CD4-positive, alpha-beta T cell treated with Interferon alpha-2 for 1 hour (primary cell): ENCODE measurements at places on chromosomes 2 and 18.
A peak's percentile ranks its signal among the peaks of the same experiment; 100 is the strongest.

GRCh38 chr2:46381263-46381849 lies 84.1 kb downstream of the EPAS1 start:
- no peak for DNase-seq

DNA sequence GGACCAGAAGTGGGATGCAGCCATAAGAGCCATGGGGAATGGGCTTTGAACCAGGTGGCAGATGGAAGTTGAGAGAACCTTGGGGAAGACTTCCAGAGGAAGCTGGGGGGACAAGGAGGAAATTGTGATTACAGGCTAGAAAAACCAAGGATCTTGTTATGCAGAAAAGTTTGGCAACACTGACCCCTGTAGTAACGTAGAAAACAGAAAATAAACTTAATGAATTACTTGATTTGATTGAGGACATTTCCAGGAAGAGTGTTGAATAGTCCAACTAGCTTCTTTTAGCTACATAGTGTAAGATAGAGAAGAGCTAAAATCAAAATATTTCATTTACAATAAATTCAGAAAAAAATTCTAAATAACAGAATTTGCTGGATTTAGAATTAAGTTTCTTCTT lies 91.9 kb upstream of the GPC1 start:
- no peak for DNase-seq

DNA sequence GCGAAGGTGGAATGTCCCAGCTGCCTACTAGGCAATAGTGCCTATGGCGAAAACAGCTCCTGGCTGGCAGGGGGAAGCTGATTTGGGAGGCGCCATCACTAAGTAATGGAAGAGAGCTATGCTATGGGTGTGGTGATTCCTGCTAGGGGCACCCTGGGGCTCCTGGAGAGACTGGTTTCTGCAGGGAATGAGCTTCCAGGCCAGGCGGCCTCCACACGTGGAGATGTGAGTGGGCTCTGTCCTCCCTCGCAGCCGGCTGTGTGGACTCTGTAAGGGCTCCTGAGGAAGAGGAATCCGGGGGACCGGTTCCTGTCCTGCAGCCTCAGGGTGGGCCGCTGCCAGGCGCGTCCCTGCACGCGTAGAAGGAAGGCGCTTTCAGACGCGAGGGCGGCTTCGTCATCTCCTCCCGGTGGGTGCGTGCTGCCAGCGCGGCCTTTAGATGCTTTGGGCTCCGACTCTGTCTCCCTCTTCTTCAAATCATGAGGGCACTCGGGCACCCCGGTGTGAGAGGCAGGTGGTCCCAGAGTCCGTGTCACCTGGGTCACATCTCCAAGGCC lies 55.5 kb upstream of the ANKRD62 start:
- no peak for DNase-seq

DNA sequence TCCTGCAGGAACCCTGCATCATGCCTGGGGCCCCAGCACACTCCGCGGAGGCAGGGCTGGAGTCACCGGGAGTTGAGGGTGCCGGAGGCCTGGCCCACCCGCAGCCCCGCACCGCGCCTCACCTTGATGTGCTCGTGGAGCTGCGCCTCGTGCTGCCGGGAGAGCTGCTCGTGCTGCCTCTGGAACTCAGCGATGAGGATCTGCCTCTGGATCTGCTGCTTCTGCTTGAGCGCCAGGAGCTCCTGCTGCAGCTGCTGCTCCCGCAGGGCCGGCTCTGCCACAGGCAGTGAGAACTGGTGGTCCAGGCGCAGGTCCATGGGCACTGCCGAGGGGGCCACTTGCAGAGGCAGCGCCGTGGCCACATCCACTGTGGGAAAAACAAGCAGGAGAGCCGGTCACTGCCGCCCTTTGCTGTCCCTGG lies 211.1 kb downstream of the HDAC4 start:
- no peak for DNase-seq

DNA sequence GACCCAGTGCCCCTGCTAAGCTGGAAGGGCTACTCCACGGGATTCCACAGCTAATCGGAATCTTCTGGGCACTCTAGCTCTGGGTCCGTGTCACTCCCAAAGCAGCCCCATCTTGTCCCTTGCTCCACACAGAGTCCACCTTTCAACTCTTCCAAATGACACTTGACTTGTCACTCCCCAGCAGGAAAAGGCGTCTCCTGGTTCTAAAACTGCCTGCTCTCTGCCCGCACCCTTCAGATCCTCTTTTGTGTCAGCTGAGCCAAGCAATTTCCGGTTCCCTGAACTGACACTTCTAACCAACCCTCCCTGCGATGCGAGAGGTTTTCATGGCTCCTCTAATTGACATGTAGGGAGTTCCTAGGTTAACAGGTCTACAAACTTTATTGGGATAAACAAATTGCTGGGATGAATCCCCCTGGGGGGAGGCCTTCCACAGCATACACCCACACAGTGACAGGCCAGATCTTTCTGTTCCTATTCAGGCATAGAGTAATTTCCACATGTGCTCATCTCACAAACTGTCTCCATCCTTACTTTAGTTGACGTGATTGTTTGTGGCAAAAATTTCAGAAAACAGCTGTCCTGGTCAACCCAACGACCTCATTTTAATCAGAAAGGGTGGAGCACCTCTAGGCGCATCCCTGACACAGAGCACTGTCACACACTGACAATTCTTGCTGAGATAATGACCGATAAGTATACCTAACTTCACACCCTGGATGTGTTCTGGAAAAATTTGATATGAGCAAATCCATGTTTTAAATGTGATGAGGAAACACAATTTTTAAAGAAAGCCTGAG lies 104.9 kb downstream of the RBMS1 start:
- peak; percentile 56 for DNase-seq

DNA sequence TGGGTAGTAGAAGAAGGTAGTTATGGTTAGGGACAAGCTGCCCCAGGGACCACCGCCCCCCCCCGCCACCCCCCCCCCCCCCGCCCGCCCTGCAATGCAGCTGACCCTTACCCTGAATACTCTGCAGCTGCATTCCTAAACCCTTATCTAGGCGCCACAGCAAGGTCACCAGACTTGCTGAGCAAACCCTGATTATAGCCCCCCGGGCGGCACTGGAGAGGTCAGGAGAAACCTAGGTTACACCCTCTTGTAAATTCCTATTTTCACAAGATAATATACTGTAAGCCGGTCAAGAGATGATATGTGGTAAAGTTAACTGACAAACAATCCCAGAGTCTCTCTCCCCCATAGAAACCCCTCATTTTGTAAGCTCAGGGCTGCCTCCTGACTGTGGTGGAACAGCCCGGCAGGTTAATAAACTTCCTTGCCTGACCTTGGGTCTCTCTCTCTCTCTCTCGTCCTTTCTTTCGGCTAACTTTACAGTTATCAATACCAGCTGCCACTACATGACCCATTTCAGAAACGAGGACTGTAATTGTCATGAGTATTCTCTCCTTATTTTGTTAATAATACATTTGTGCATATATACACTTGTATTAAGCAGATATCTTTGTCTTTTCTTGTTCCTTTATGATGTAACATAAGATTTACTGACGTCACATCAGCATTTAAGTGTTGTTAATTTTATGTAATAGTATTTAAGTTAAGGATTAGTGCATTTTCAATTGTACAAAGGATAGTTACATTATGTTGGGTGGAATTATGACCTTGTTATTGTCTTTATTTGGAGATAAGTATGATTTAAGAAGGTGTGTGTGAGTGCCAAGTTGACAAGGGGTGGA lies 22.8 kb upstream of the SMAD4 start:
- no peak for DNase-seq

DNA sequence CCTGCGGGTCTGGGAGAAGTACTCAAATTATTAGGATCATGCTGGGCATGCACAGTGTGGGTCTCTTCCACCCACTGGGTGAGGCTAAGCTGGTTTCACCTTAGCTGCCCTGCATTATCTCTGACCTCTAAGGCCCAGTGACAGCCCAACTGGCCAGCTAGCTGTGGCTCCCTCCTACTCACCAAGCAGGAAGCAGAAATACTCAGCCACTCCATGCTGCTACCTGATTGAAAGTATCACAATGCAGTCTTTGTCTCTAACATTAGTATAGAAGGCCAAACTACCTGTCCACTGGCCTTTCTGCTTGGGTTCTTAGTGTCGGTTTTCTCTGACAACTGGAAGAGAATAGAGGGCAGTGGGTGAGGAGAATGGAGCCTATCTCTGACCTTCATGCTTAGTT lies 47.3 kb upstream of the RAB27B start:
- DNase-seq = no peak

DNA sequence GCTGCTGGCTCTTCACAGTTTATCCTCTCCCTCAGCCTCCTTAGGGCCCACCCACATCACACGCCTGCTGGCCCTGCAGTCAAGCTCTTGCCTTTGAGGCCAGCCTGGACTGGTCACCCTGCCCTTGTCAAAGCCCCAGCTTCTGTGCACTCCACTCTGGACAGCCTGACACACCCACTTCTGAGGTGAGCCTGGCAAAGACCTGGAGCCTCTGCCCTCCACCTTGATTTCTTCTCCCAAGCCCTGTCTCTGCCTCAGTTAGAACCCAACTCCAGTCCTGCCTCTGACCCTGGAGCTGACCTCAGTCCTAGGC lies 37.0 kb upstream of the TAF1B start:
- no peak for DNase-seq

DNA sequence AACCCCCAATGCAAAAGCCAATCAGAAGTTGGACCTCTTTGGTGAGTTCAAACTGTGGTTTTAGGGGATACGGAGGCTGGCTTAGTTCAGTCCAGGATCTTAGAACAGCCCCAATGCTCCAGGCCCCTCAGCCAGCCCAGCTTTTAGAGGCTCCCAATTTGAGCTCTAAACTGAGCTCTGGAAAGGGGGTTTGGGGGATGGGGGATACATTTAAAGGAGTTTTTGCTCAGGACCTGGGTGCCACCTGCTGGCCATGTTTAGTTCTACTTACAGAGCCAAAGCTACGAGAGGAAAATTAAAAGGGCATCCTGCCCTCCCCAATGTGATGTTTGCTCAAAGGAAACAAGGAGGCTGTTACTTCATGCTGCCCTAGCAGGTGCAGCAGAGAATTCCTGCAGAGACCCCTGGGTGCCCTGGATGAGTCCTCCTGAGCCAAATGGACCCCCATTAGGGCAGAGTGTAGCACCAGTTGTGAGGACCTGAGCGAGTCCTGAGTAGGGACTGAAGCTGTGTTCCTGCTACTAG lies 15.9 kb upstream of the TMEM214 start:
- peak; percentile 42 for DNase-seq

DNA sequence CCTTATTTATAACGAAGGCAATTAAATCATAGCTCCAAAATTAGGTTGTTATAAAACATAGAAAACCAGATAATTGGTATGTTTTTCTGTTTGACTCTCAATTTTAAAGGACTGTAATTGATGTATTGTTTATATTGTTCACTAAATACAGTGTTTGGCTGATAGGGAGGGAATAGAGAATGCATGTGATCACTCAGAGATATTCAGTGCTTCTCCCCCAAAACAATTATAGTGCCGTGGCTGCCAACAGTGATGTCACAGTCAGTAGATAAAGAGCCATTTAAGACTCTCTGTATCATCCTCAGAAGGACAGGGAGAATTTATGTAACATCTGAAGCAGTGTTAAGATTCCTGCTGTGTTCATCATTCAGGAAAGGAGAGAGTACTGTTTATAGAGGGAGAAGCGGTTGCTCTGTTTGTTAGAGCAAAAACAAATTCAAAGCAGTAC lies 69.6 kb downstream of the PHLPP1 start:
- DNase-seq = no peak

GRCh38 chr2:9693646-9694045 lies 62.8 kb upstream of the YWHAQ start:
- DNase-seq = no peak
